Activated CD4-positive, alpha-beta T cell treated with anti-CD3 and anti-CD28 coated beads, Interleukin-2, amount 50 U/mL, for 16 hours (primary cell): ENCODE measurements at places on chromosomes 7 and 10.

GRCh38 chr7:155233311-155234157 is 64.1 kb upstream of the INSIG1 start:
- DNase-seq, result no peak

DNA sequence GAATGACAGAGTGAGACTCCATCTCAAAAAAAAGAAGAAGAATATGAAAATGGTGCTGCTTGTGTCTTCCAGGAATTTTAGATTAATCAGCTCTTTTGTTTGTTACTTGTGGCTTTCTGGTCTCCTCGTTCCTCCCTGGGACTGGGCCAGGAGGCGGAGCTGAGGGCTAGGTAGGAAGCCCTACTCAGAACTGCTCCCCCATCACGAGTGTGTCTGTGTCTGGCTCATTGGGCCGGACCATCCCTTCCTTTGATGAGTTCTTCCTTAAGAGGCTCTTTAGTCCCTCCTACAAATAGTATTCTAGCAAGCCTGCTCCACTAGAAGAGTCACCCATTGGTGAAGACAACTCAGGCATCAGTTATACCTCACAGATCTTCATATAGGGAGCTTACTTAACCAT is 56.8 kb upstream of the YAE1 start:
- DNase-seq, result no peak

GRCh38 chr7:80967917-80968297 is 49.1 kb upstream of the SEMA3C start:
- no peak for DNase-seq

DNA sequence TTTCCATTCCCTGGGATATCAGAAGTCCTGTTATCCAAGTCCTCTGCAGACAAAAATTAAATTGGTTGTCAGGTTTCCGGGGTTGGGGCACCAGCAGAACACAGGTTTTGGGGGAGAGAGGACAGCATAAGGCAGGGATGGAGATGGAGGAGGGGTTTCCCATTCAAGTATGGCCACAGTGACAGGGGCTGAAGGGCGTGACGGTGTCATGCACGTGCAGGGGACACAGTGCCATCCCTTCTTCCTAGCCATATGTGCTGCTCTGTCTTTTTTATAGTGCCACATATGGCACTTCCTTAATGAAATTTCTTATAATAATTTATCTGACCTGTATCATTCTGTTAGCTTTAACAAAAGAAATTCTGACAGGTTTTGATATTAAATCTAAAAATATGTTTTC is 259.2 kb downstream of the PTEN start:
- DNase-seq, result no peak

- no peak for DNase-seq
Observed at GRCh38 chr7:81478664-81479063, 291.2 kb downstream of the HGF start.

DNA sequence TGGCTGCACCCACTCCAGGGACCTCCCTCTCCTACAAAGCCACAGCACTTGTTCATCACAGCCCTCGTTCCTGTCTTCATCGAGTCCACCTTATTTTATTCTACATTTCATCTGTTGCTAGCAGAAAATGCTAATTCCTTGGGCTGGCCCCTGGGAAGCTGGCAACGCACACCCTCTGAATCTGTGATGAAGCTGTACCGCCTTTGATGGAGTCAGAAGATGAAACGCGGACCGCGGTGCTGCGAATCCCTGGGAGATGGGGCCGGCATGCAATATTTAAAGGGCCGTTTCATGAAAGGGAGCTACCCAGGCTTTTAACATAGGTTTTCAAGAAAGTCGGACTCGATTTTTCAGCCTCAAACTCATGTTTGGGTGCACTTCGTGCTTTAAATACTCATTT is 88.5 kb downstream of the NPTX2 start:
- no peak for DNase-seq

DNA sequence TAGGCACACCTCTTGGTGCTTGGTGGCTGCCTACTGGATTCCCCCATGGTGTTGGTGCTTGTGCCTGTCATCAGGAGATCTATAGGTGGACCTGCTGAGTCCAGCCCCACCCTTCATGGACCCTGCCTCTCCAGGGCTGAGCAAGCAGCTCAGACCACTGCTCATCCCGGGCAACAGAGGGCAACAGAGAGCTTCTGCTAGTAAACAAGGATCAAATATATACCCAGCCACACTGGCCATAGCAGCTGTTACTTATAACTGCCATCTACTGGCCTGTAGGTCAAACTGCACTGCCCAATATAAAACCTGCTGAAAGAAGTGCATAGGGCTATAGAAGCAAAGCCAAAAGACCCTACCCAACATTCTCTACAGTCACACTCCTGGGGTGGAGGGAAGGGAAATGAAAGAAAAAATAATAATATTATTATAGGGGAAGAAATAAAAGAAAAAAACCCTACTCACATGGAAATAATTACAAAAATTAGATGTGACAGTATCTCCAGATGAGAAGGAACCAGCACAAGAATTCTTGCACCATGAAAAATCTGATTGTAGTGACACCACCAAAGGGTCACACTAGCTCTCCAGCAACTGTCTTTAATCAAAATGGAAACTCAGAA is 54.9 kb upstream of the ZNF800 start:
- DNase-seq, result peak; percentile 75

GRCh38 chr10:29408847-29409240 is 120.0 kb downstream of the LYZL1 start:
- DNase-seq, result no peak

GRCh38 chr10:127853868-127854768 is 38.6 kb downstream of the CLRN3 start:
- DNase-seq, result peak; percentile 71

GRCh38 chr10:52818019-52818418 is 45.4 kb upstream of the MBL2 start:
- DNase-seq, result peak; percentile 53

DNA sequence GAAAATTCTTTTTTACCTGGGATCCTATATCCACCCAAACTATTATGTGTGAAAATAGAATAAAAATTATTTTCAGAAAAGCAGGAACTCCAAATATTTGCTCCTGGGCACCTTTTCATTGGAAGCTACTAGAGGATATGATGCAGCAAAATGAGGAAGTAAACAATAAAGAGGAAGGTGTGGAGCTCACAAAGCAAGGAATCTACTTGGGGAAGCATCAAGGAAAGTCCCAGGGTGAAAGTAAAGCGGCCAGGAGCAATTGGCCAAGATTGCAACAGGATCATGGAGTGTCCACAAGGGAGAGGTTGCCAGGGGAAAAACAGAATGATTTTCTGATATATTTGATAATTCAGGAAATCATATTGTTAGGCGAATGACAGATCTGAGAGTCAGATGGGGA is 80.8 kb downstream of the CARD11 start:
- no peak for DNase-seq

GRCh38 chr10:16728266-16728665 is 89.0 kb downstream of the RSU1 start:
- DNase-seq, result no peak

GRCh38 chr7:52838981-52839411 is 196.4 kb upstream of the POM121L12 start:
- no peak for DNase-seq

DNA sequence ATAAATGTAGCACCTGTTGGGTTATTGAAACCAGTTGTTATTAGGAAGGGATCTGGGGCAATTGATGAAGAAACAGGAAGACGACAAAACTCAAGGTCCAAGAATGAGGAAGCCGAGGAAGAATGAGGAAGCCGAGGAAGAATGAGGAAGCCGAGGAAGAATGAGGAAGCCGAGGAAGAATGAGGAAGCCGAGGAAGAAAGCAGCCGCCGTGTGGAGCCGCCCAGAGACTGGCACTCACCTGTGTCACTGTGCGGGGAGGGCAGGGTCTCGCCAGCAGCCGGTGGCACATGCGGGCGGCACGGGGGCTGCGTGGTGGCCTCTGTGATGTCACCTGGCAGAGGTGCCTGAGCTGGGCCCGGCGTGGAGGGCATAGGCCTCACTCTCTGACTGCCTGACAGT is 71.1 kb upstream of the CFAP46 start:
- no peak for DNase-seq

- DNase-seq, result no peak
Observed at GRCh38 chr7:73387221-73387828, 46.3 kb upstream of the FZD9 start.

DNA sequence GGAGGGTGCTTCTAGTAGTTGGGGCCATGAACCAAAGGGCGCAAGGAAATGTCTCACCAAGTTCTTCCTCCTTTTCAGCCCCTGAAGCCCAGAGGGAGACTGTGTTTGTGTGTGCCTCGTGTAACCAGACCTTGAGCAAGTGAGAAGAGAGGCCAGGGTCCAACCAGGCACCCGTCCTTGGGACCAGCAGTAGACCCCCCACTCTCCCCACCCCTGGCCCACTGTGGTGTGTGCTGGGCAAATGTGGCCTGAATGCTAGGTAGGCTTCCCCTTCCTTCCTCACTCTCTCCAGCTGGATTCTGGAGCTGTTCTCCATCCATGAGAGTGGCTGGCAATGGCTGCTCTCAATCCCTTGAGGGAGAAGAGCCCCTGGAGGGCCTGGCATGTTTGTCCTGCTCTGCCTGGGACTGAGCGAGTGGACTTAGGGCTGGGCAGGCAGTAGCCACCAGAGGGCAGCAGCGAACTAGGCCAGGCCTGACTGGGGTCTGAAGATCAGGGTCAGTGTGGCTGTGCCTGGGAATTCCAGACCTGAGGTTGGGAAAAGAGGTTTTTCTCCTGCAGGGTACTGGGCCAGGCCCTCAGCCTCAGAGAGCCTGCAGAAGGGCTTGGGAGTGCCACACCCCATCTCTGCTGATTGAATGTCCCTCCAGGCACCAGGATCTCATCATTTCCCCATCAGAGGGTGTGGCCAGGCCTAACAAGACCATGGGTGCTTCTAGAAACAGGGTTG is 12.5 kb downstream of the SFRP5 start:
- peak; percentile 48 for DNase-seq

GRCh38 chr7:117247809-117248208 is 75.0 kb downstream of the WNT2 start:
- DNase-seq, result no peak

- no peak for DNase-seq
Observed at GRCh38 chr10:121288011-121288410, 310.2 kb downstream of the FGFR2 start.

GRCh38 chr7:74223711-74224510 is 14.1 kb downstream of the LAT2 start:
- no peak for DNase-seq

GRCh38 chr10:59724098-59724938 is 14.7 kb upstream of the SLC16A9 start:
- no peak for DNase-seq

DNA sequence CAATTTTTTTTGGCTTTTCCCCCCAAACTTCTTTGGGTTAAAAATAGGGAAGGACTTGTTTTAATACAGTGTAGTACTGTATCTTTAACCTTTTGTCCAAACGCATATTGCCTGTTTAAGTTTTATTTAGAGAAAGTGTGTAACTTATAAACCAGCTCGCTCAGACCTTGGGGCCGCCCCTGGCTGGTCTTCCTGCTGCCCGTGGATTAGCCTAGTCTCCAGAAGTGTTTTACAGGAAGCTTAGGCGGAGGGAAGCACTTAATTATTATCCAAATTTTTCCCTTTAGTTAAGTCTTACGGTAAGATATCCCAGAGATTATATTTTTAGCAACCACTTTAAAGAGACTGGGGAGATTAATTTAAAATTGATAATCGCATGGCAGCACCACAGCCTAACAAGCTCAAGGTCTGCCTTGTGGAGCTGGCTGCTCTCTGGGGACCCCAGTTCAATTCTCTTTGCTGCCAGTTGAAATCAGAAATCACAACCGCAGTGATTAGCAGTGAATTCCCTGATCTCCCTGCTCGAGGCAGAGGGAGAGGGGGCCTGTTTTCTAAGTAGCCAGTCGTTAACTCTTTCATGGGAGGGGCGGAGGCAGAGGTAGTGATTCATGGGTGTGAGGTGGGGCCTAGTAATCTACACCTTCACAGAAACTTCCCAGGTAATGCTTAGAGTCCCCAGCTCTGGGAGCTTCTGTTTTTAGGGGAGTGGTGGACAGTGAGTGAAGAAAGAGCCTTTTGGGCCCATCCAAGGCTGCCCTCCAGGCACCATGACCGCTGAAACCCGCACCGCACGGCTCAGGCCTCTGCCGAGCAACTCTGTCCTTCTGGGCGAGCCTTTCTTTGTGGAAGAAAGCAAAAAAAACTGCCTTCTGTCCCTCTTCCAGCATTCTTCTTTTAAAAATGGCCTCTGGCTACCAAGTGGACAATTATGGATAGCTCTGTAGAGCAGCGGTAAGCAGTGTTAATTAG is 548.7 kb upstream of the GALNT17 start:
- DNase-seq, result no peak

- no peak for DNase-seq
Observed at GRCh38 chr10:47147186-47147585, 152.8 kb upstream of the GDF10 start.

- DNase-seq, result no peak
Observed at GRCh38 chr10:58048936-58049335, 218.8 kb downstream of the IPMK start.

GRCh38 chr10:5840314-5841307 is 27.4 kb upstream of the GDI2 start:
- DNase-seq, result no peak

GRCh38 chr7:141537906-141538305 is 13.3 kb upstream of the AGK start:
- no peak for DNase-seq

DNA sequence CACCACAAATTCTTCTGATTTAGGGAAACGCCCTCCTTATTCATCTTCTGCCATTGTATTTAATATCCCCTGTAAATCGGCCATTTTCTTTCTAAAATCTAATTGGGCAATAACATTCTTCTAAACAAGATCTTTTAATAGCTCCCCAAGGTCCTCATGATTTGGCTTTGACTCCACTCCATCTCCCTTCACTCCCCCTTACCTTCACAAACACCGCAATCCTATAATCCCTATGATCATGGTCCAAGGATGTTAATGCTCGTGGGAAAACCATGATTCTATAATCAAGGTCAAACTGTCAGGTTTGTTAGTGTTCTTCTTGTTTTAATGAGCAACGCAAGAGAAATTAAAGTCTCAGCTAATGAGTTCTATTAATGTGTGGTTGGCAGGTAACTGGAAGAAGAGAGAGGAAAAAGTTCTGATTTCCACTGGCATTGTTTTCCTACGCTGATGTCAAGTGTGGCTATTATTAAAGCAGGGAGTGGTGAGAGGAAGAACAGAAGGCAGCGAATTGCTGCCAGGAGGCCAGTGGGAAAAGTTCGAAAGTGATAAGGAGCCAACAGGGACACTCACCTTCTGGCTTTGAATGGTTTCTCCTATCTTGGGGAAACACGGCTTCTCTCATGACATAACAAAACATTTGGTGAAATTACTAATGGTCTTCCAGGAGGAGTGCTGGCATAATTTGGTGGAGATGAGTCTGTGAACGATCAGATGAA is 28.1 kb downstream of the LRRC72 start:
- no peak for DNase-seq

DNA sequence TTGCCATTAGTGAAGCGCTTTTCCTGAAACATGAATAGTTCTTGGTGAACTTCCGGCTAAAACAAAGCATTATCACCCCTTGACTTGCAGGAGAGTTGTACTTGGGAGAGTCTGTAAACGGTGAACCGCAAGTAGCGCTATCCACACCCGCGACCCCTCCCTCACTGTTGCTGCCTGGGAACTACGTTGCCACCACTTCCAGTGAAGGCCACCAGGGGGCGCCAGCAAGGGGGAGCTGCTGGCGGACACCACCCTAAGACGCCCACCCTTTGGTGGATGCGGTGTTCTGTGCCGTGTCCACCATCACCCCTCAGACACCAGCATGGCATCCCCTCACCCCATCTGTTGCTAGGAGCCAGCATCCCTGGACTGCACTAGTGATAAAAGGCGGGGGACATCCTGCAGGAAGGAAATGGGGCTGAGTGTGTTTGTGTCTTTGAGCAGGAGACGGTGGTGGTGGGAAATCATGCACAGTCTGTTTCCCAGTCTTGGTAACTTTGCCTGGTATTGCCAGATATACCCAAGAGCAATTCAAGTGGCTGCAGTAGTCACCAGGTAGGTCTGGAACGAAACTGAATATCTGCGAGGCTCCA is 298.2 kb downstream of the FRMD4A start:
- peak; percentile 34 for DNase-seq
